Psoas muscle (tissue), 8 donors: ENCODE measurements at places on chromosomes 4 and X. TPM values are rescaled to one million over a fixed set of nuclear protein-coding genes. Genes with fewer than 3 reads are reported as not detected.

The KLHL34 gene
- 7.3 TPM for total RNA-seq

The PORCN gene
- 9.2 TPM for total RNA-seq

The KLHL8 gene
- total RNA-seq = 24.1 TPM

DNA sequence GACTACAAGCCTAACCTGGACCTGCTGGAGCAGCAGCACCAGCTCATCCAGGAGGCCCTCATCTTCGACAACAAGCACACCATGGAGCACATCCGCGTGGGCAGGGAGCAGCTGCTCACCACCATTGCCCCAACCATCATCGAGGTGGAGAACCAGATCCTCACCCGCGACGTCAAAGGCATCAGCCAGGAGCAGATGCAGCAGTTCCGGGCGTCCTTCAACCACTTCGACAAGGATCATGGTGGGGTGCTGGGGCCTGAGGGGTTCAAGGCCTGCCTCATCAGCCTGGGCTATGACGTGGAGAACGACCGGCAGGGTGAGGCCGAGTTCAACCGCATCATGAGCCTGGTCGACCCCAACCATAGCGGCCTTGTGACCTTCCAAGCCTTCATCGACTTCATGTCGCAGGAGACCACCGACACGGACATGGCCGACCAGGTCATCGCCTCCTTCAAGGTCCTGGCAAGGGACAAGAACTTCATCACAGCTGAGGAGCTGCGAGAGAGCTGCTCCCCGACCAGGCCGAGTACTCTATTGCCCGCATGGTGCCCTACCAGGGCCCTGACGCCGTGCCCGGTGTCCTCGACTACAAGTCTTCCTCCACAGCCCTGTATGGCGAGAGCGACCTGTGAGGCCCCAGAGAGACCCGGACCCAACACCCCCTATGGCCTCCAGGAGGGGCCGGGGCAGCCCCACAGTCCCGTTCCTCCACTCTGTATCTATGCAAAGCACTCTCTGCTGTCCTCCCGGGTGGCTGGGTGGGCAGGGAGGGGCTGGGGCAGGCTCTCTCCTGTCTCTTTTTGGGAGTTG is 486.2 kb downstream of the TRAM1L1 start:
- no peak overlapping the region for H3K4me3 ChIP-seq
- no peak overlapping the region for H3K27ac ChIP-seq
- no peaks in the 10 kb centered on the region for H3K4me1 ChIP-seq
- peak; percentile 6 for DNase-seq

DNA sequence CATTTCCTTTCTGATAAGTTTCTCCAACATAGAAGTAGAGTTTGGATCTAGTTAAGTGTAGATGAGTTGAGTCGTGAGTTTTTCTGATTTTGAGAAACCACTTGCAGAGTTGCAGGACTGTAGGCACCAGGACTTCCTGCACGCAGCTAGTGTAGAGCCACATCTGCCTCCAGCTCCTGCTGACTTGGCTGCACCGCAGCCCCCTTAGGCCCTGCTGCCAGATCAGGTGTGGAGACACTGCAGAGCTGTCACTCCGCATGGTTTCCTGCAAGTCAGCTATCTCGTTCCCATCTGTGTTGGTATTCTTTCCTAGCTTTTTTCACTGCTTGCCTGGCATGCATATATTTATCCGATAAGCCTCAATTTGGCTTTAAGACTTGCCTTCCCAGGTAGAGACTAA is 48.9 kb downstream of the PCDH7 start:
- H3K4me1 ChIP-seq = no peaks in the 10 kb centered on the region
- DNase-seq = no peak
- H3K27me3 ChIP-seq = no peaks in the 10 kb centered on the region
- H3K36me3 ChIP-seq = no peaks in the 10 kb centered on the region
- H3K4me3 ChIP-seq = no peak overlapping the region

The GAGE12C gene
- not detected for total RNA-seq

DNA sequence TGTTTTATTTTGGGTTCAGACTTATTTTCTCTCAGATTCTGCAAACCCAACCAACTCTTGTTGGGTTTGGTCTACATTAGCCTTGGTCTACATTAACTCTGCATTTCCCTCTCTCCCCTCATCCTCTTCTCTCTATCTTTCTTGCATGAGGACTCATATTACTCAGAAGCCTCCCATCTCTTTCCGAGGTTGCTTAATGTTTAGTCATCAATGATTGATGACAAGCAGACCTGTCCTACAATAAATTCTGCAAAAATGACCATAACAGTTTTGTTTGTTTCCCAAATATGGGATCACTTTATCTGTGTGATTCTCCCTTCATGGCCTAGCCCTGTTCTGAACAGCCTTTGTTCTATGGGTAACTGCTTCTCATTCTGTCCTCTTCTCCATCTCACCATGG is 75.2 kb downstream of the GABRB1 start:
- H3K36me3 ChIP-seq = no peaks in the 10 kb centered on the region
- no peaks in the 10 kb centered on the region for H3K4me1 ChIP-seq
- H3K4me3 ChIP-seq = no peak overlapping the region
- no peak for DNase-seq

DNA sequence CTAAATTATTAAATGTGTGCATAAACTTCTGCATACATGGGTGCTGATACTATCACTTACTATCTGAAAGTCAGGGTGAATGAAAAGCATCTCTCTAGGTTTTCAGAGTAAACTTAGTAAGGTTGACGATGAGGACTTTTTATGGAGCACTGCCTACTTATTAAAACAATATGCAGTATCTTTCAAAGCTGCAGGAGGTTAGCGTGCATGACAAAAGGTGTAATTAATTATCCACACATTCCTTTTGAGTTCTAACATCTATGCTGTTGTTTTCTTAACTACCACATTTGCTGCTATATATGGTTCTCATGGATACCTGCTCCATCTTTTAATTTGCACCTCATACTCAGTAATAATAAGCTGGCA is 256.2 kb downstream of the FSTL5 start:
- no peaks in the 10 kb centered on the region for H3K4me1 ChIP-seq
- H3K4me3 ChIP-seq = no peak overlapping the region
- H3K36me3 ChIP-seq = no peaks in the 10 kb centered on the region
- no peak for DNase-seq
- no peaks in the 10 kb centered on the region for H3K27me3 ChIP-seq

DNA sequence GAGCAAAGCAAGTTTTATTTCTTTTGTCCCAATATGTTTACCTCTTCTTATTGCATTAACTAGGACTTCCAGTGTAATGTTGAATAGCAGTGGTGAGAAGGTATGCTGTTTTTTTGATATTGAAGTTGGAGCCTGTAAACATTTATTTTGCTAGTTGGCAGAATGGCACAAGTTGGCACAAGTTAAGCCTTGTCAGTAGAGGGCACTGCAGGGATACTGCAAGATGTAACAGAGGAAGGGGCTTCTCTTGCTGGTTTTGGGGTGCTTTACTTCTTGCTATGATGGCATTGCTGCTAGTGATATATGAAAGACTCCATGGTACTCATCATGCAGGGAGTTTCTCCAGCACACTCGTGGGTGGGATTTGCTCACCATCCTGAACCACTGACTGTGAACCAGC is 327.3 kb upstream of the ARX start:
- H3K4me1 ChIP-seq = no peaks in the 10 kb centered on the region
- no peak for DNase-seq
- H3K4me3 ChIP-seq = no peak overlapping the region
- H3K27ac ChIP-seq = no peak overlapping the region

DNA sequence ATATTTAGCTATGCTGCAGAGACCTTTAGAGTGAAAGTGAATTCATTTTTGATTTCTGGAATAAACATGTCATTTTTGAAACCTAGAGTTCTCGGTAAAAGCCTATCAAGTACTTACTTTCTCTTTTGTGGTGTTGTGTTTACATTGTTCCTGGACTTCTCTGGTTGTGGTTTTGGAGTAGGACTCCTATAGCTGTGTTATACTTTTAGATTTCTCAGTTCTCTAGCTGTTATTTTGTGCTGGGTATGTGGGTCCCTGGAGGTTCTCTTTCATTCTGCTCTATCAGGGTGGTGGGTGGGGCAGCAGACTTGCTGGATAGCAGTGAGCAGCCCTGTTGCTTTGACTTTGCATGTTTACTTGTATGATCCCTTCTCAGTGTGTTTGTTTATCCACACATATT is 25.6 kb upstream of the MSMO1 start:
- no peaks in the 10 kb centered on the region for H3K27me3 ChIP-seq
- no peaks in the 10 kb centered on the region for H3K36me3 ChIP-seq
- no peak overlapping the region for H3K27ac ChIP-seq
- H3K4me3 ChIP-seq = peak overlapping the region; percentile 15

The ANAPC4 gene
- 12.4 TPM for total RNA-seq

The HGFAC gene
- 1.2 TPM for total RNA-seq

DNA sequence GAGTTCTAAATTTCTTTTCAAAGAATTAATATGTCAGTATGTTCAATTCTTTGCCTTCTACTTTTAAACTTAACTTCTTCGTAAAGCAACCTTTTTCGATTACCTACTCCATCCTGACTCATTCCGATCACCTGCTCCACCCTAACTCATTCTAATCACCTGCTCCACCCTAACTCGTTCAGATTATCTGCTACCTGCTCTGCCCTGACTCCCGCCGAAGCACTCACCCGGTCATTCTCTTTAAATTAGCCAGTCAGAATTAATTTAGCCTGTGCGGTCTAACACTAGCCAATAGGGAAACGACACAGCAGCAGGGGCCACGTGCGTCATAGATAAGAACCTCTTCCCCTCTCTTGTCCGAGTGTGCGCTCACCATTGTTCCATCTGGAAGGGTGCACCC is 60.1 kb upstream of the SH3RF1 start:
- H3K4me3 ChIP-seq = no peak overlapping the region
- H3K4me1 ChIP-seq = no peaks in the 10 kb centered on the region
- no peak for DNase-seq
- no peak overlapping the region for H3K27ac ChIP-seq

DNA sequence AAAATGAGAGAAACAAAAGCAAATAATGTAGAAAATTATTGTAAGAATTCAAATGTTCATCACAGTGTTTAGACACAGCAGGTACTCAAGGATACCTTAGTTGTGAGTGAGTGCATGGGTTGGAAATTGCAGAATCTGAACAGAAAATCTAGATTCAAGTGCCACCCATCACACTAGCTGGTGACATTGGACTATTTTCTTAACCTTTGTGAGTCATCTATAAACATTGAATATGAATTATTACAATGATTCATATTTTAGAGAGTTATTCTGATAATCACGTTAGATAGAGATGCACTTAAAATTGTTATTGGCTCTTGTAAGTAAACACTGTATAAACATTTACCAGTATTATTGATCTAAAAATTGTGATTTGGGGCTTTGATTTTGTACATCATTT is 1113.1 kb downstream of the STIM2 start:
- H3K27ac ChIP-seq = no peak overlapping the region
- H3K36me3 ChIP-seq = no peaks in the 10 kb centered on the region
- H3K27me3 ChIP-seq = no peaks in the 10 kb centered on the region
- H3K4me3 ChIP-seq = no peak overlapping the region

The REPS2 gene
- 0.84 TPM for total RNA-seq

The GYPE gene
- 0.25 TPM for total RNA-seq

The CITED1 gene
- not detected for total RNA-seq

- no peaks in the 10 kb centered on the region for H3K4me1 ChIP-seq
- H3K27ac ChIP-seq = no peak overlapping the region
- no peak overlapping the region for H3K4me3 ChIP-seq
- DNase-seq = no peak
- no peaks in the 10 kb centered on the region for H3K27me3 ChIP-seq
Observed at GRCh38 chr4:34158878-34159277, 2085.4 kb downstream of the ARAP2 start.

- H3K27ac ChIP-seq = no peak overlapping the region
- peak; percentile 14 for DNase-seq
- no peak overlapping the region for H3K4me3 ChIP-seq
- no peaks in the 10 kb centered on the region for H3K27me3 ChIP-seq
- peaks cover 5% of the 10 kb centered on the region for H3K4me1 ChIP-seq
- H3K36me3 ChIP-seq = no peaks in the 10 kb centered on the region
Observed at GRCh38 chr4:72375073-72375736, 193.8 kb downstream of the ADAMTS3 start.

- no peak for DNase-seq
- H3K4me3 ChIP-seq = no peak overlapping the region
- no peak overlapping the region for H3K27ac ChIP-seq
- no peaks in the 10 kb centered on the region for H3K27me3 ChIP-seq
- H3K4me1 ChIP-seq = no peaks in the 10 kb centered on the region
- H3K36me3 ChIP-seq = no peaks in the 10 kb centered on the region
Observed at GRCh38 chr4:187942968-187943367, 52.6 kb upstream of the ZFP42 start.

GRCh38 chr4:158850371-158850770 is 81.5 kb downstream of the FNIP2 start:
- H3K27me3 ChIP-seq = no peaks in the 10 kb centered on the region
- no peak overlapping the region for H3K27ac ChIP-seq
- DNase-seq = no peak
- peaks cover 56% of the 10 kb centered on the region for H3K36me3 ChIP-seq
- H3K4me3 ChIP-seq = no peak overlapping the region
- H3K4me1 ChIP-seq = peaks cover 6% of the 10 kb centered on the region

DNA sequence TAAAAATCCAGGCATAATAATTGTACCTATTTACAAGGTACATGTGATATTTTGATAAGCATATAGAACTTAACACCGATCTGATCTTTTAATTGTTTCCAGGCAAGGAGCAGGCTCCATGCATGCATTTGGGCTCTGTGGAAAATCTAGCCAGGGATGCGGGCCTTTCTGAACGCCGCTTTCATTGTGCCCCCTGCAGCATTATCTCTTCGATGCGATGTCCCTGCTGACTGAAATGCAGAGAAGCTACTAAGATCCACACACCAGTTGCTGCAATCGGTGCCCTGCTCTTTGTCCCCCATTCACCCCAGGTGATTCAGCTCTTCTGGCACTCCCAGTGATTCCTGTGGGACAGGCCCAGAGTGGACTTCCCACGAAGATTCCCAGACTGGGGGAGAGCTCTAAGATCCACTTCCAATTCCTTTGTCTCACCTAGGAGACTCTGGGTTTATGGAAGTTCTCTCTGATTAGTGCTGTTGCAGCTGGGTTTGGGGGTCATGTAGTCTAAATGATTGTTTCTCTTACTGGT is 254.3 kb upstream of the AGA start:
- no peak overlapping the region for H3K4me3 ChIP-seq
- no peak for DNase-seq
- H3K27me3 ChIP-seq = no peaks in the 10 kb centered on the region
- no peaks in the 10 kb centered on the region for H3K4me1 ChIP-seq
- H3K27ac ChIP-seq = no peak overlapping the region

DNA sequence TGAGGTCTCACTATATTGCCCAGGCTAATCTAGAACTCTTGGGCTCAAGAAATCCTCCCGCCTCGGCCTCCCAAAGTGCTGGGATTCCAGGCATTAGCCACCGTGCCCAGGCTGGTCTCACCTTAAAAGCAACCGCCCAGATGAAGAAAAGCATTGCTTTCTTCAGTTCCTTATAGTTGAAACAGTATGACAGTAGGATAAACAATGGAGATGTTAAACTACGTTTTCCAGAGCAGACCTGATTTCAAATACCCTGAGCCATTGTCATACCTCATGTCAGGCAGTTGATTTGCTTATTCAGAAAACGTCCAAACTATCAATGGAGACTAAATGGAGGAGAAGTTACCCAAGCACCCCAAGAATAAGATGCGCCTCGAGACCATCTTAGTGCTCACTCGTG is 26.3 kb upstream of the TMEM131L start:
- H3K27me3 ChIP-seq = no peaks in the 10 kb centered on the region
- H3K27ac ChIP-seq = peak overlapping the region; percentile 87
- H3K4me1 ChIP-seq = peaks cover 5% of the 10 kb centered on the region
- no peak for DNase-seq
- H3K36me3 ChIP-seq = no peaks in the 10 kb centered on the region
- H3K4me3 ChIP-seq = peak overlapping the region; percentile 65
